ENCODE measurements at places on chromosomes 3 and 15. TPM values are rescaled to one million over a fixed set of nuclear protein-coding genes. Genes with fewer than 3 reads are reported as not detected.

DNA sequence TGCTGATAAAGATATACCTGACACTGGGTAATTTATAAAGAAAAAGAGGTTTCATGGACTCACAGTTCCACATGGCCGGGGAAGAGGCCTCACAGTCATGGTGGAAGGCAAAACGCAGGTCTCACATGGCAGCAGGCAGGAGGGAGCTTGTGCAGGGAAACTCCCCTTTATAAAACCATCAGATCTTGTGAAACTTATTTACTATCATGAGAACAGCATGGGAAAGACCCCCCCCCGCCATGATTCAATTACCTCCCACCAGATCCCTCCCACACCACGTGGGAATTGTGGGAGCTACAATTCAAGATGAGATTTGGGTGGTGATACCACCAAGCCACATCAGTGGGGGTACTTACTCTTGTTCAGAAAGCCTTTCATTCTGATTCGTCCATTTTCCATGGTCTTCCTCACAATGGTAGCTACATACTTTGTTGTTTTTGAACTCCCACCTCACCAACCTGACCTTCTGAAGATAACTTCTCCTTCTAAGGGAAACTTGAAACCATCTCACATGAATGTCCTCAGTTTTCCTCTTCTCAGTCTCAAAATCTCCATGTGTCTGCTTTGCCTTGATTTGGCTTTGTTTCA, 275.6 kb upstream of the PROK2 start:
- DNase-seq, result no peak

GRCh38 chr3:5788496-5788895, 601.0 kb downstream of the EDEM1 start:
- DNase-seq, result no peak

GRCh38 chr15:63912061-63912615, 78.4 kb upstream of the HERC1 start:
- DNase-seq, result no peak

DNA sequence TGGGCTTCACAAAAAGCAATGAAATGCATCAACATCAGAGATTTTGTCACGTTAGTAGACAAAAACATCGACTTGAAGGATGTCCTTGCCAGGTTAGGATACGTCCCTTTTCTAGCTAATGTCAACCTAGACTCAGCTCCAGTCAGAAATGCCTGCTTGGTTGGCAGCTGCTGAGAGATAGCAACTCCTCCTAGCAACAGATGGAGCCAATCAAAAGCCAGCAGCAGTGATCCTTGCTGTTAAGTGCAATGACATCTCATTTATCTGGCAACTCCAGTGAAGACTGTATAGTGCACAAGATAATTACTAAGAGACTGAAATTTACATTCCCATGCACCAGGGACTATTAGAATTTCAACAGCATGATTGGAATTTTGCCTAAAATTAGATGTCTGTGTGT, 424.1 kb downstream of the FGF12 start:
- DNase-seq, result peak; percentile 40

DNA sequence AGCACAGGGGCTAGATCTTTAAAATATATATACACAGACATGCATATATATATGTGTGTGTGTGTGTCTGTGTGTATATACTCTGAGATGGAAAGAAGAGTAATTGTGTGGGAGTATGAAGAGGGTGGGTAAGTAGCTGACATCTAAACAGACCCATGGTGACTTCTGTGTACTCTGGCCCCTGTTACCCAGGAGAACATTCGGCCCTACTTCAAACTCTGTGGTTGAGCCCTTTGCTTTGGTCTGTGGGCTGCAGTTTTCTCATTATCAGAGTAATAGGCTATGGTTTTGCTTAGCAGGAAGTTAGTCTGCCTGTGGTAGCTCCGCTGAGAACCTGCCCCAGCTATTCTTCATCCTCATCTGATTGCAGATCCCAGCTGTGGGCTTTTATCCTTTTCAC, 141.4 kb downstream of the RBPMS2 start:
- DNase-seq, result peak; percentile 47

GRCh38 chr3:24829629-24830229, 335.1 kb upstream of the THRB start:
- DNase-seq, result peak; percentile 72

DNA sequence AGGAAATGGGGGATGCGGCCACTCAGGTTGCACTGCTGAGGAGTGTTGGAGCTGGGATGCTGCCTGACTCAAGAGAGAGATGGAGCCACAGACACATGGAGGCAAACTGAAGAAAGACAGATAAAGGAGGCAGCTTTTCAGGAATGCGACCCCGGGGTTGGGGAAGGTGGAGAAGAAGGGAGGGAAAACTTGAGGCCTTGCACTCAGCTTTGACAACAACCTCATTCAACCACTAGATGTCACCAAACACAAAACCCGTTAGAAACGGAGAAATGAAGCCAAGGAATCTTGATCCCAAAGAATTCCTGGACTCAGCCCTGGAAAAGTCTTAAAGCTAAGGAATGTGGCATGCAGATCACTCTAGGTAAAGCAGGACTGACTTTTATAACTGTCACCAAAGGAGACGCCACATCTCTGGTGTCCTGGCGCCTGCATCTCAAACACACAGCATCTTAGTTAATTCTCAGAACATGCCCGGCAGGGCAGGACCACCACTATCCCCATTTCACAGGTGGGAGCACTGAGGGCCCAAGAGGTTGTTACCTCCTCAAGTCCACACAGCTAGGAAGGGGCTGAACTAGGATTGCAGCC, 59.6 kb upstream of the LMCD1 start:
- peak; percentile 84 for DNase-seq

TMEM45A gene
- total RNA-seq, result 82.7 TPM

GNAT1 gene
- total RNA-seq, result not detected

DNA sequence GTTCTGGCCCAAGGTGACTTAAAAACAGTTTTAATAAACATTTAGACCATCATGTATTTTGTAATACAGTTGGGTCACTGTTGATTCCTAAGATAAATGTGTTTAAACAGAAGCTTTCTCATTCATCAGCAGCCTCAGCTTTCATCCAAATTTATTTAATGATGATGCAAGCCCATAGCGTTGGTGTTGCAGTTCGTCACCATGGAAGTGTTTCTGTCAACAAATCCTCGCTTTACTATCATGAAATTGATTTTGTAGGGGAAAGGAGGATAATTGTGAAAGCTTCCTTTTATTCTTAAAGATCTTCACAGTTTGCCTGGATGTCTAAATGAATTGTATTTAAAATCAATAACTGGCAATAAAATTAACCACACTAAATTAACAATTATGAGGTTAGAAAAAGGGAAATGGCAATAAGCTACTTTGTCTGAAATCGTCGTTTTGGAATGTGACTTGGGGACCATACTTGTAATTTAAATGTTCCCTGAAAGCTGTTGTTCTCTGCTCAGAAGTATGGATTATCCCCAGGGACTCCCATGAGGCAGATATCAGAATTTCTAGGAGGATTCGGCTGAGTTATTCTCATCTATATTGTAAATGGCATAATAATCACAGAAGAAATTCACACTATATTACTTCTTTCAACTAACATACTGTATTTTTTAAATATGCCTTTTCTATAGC, 29.0 kb downstream of the CMSS1 start:
- DNase-seq, result no peak

ZNF662 gene
- not detected for total RNA-seq

DNA sequence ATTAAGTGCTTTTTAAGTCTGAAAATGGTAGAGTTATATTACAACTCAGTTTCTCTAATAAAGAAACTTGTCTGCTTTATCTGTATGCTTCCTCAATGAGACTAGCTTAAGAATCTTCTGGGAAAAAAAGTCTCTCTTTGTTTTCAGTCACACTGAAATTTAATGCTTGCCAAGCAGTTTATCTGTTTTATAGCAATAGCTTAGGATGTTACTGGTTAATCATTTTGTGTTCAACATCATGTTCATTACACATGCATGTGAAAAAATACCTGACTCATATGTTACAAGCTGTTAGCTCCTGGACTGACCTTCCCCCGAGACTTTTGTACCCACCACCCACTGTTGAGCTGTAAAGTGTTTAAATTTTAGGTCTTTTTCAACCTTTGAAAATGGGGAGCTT, 706.2 kb upstream of the CBLB start:
- no peak for DNase-seq

DNA sequence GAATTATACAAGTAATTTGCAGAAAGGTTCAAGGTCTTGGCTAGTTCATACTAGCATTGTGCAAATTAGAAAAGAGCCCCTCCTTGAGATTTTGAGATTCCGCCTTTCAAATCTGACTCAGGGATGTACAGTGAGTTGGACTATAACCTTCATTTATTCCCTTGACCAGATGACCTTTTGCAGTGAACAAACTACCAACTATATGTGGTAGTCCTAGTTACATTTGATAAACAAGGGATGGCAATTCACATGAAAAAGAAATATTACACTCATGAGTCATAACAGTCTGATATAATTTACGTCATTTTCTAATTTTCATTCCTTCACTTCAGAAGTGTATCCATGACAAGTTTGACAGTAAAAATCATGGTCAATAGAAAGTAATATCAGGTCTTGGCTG, 860.4 kb downstream of the ROBO1 start:
- DNase-seq, result no peak

DNA sequence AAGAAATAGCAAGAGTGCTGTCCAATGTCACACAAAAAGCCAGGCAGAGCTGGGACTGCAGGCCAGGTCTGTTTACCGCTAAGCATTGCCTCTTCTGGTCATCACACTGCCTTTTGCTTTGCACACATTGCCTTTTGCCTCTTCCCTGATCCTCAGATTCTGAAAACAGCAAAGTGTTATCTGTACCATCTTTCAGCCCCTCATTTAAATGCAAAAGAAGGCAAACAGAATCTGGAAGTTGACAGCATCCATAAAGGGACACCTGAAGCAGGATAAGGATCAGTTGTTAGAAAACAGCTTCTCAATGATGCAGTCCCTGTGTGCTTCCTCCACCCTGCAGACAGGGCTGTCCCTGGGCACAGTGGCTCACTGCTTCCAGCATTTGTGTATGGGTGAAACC, 106.7 kb upstream of the RAD18 start:
- DNase-seq, result no peak

GRCh38 chr15:93656041-93656440, 567.0 kb upstream of the RGMA start:
- DNase-seq, result no peak

- DNase-seq, result no peak
Observed at GRCh38 chr3:85800676-85801075, 841.9 kb downstream of the CADM2 start.

NANOGP8 gene
- total RNA-seq, result 1.5 TPM

DBR1 gene
- total RNA-seq, result 20.2 TPM

DNA sequence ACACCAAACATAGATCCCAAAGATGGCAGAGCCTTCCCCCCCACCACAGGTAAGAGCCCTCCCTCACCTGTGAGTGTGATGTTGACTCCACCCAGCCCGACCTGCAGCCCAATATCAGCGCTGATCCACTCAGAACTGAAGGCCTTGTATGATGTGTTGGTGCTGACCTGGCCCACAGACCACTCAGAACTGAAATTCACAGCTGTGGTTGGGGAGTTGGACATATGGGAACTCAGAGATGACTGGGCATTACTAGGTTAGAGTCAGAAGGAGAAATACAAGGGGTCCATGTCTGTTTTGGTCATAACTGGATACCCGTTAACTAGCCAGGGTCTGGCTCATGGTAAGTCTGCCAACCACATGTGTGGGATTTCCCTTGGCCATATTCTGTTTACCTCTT, 6.9 kb downstream of the DUOXA2 start:
- no peak for DNase-seq

FBXW12 gene
- 0.82 TPM for total RNA-seq

PLA2G4E gene
- not detected for total RNA-seq

CHST13 gene
- 0.34 TPM for total RNA-seq

DNA sequence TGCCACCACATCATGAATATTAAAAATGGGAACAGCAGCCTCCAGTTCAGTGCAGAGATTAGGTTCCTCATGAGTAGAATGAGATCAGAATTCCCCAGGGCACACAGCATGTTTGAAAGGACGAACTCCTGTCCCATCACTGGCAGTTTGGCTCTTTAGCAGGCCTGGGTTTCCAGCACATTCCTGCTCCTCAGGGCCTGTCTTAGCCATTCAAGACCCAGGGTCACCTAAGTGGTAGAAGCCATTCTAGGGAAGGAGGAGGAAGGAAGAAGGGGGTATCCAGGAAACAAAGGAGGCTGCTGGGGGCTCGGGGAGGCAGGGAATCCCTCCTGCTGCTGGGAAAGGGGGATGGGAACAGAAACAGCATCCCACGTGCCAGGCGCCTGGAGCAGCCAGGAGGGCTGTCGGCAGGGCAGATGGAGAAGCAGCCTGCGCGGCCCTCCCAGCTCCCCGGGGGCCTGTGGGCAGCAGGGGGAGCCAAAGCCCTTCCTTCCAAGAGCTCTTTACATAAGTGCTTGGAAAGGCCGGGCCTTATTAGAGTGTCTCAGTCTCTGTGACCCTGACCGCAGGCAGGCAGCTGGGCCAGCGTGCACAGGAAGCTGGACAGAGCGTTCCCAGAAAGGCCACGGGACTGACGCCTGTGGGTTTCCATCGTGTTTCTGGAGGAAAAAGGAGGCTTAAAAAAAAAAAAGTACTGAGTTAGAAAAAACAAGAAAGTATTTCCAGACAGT, 24.7 kb downstream of the LOXL1 start:
- peak; percentile 90 for DNase-seq

GRCh38 chr3:42701371-42702065, 1.1 kb downstream of the HHATL start:
- DNase-seq, result peak; percentile 90

C2CD4A gene
- not detected for total RNA-seq

DNA sequence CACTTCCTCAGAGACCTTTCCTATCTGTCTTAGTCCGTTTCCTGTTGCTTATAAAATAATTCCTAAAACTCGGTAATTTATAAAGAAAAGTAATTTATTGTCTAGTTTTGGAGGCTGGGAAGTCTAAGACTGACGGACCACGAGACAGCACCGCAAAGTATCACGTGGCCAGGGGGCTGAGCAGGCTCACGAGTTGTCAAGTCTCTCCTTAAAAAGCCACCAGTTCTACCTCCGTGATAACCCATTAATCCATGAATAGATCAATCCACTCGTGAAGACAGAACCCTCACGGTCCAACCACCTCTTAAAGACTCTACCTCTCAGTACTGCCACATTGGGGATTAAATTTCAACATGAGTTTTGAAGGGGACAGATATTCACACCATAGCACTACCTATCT, 821 bp downstream of the LINS1 start:
- DNase-seq, result peak; percentile 8

BOC gene
- total RNA-seq, result 35.2 TPM

GRCh38 chr3:128319107-128319506, 147.6 kb downstream of the DNAJB8 start:
- no peak for DNase-seq

GOLGA8M gene
- total RNA-seq, result not detected

IL17RD gene
- 33.6 TPM for total RNA-seq

GRCh38 chr15:31792611-31793199, 237.6 kb upstream of the CHRNA7 start:
- DNase-seq, result no peak

- no peak for DNase-seq
Observed at GRCh38 chr15:64792282-64792681, 16.9 kb upstream of the RBPMS2 start.
